Endothelial cell of umbilical vein (primary cell): ENCODE measurements at places on chromosomes 7 and 10. TPM values are rescaled to one million over a fixed set of nuclear protein-coding genes. Genes with fewer than 3 reads are reported as not detected.

Gene A1CF
- not detected in 2 replicates for polyA plus RNA-seq

DNA sequence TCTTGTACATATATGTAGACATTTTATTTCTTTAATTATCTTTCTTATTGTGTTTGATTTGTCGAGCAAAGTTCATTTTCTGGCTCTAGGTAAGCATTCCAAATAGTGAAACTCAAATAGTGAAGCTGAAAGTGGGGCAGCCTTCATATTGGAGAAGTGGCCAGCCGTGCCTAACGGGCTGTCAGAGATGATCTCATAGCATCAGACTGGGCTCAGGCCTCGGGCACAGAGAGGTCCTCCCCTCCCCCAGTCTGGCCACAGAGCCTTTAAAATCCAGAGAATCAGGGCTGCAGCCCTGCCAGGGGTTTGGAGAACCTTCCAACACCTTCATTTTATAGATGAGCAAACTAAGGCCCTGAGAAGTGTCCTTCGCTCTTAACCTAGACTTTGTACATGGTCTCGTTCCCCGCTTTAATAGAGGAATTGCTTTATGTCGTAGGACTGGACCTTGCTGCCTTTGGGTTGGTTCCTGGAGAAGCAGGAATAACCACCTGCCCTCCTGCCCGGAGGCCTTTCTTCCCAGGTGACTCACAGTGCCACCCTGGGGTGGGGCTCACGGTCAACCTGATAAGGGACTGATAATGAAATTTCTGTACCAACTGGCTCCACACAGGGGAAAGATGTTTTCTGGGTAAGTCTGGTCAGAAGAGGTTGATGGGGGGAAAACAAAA is 7.3 kb downstream of the TSPAN15 start:
- no peak for DNase-seq

DNA sequence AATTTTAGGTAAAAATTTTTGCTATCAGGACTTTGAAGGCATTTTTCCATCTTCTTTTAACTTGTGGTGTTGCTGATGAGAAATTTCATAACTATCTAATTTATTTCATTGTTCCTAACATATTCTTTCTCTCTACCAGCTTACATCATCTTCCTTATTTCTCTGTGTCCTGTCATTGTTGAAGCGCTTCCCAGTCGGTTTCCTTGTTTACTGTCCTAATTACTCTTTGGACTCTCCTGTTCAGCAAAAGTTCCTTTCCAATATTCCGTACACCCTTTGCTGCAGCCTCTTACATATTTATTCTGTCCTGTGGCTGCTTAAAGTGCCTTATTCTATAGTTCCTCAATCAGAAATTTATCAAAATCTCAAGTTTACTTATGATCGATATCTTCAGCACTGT is 609.0 kb upstream of the FZD8 start:
- no peak for DNase-seq

Gene CDK14
- polyA plus RNA-seq = 5.2 and 5.5 TPM in 2 replicates
